ENCODE measurements at places on chromosomes 1 and 21. TPM values are rescaled to one million over a fixed set of nuclear protein-coding genes. Genes with fewer than 3 reads are reported as not detected.

DNA sequence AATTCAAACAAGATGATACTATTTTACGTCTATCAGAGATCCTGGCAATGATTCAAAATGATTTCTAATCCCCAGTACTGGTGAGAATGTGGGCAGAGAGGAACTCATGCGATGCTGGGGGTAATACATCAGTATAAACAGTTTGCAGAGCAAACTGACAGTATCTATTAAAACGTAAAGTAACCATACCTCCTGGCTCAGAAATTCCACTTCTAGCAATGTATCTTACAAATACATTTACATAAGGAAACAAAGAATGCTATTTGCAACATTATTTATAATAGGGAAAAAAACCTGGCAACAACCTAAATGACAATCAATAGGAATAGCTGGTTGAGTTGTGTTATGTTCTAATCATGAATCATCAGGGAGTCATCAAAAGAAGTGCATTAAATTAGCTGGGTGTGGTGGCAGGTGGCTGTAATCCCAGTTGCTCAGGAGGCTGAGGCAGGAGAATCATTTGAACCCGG lies 15.9 kb downstream of the RCAN1 start:
- no peak overlapping the region for H3K4me3 ChIP-seq
- H3K27ac ChIP-seq = no peak overlapping the region
- peaks cover 4% of the 10 kb centered on the region for H3K4me1 ChIP-seq
- H3K36me3 ChIP-seq = no peaks in the 10 kb centered on the region
- H3K27me3 ChIP-seq = no peaks in the 10 kb centered on the region
- DNase-seq = peak; percentile 33

GRCh38 chr1:81351864-81352263 lies 448.9 kb upstream of the ADGRL2 start:
- H3K27me3 ChIP-seq = no peaks in the 10 kb centered on the region
- no peak overlapping the region for H3K4me3 ChIP-seq
- DNase-seq = no peak
- H3K27ac ChIP-seq = no peak overlapping the region
- H3K36me3 ChIP-seq = no peaks in the 10 kb centered on the region

DNA sequence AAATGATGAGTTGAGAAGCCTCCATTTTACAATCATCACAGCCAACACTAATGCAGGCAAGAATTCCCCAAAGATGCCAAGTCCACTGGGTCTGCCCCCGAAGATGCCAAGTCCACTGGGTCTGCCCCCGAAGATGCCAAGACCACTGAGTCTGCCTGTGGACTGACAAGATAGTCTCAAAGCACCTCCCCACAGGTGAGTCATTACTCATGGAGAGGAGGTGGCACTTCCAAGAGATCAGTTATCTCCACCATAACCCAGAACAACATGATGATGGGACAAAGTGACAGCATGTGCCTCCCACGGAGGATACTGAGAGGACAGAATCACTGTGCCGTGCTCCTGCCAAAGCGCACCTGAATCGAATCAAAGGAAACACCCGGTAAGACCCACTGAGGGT lies 4.8 kb downstream of the PTTG1IP start:
- no peaks in the 10 kb centered on the region for H3K27me3 ChIP-seq
- DNase-seq = no peak
- H3K4me3 ChIP-seq = no peak overlapping the region
- peaks cover 72% of the 10 kb centered on the region for H3K4me1 ChIP-seq
- peaks cover under 1% of the 10 kb centered on the region for H3K36me3 ChIP-seq
- peak overlapping the region; percentile 88 for H3K27ac ChIP-seq

The AKR7A2 gene
- total RNA-seq = 33.9 TPM

The CTTNBP2NL gene
- 83.0 TPM for total RNA-seq

DNA sequence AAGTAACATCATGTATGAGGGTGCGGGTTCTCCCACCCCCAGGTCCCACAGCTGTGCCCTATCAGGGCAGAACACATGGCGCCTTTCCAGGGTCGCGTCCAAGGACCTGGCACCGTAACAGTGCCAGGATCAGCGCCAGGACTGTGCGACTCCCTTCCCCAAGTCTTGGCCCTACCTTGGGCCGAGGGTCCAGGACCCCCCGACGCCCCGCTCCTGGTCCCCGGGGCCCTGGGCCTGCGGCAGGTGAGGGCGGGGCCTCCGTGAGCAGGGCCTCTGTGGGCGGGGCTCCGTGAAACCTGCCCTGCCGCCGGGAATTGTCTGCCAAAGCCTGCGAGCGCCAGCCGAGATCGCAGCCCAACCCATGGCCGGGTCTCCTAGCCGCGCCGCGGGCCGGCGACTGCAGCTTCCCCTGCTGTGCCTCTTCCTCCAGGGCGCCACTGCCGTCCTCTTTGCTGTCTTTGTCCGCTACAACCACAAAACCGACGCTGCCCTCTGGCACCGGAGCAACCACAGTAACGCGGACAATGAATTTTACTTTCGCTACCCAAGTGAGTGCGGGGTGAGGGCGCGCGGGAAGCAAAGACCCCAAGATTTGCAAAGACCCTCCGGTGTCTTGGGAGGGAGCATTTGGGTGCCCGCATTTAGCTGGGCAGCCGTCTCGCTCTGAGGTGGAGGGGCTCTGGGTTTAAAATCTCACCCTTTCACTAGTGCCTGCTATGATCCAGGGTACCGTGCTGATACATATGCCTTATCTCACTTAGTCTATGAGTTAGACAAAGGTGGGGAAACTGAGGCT lies at the start of gene RHBG:
Gene RHBG (plus strand): TSS at position 323 of the 796 bp plus-strand sequence. CDS start 39 bp downstream, at position 362.
- peak; percentile 12 for DNase-seq
- peaks cover 8% of the 10 kb centered on the region for H3K4me1 ChIP-seq
- H3K36me3 ChIP-seq = no peaks in the 10 kb centered on the region
- H3K27me3 ChIP-seq = peaks cover 23% of the 10 kb centered on the region

The PGLYRP4 gene
- total RNA-seq = not detected

DNA sequence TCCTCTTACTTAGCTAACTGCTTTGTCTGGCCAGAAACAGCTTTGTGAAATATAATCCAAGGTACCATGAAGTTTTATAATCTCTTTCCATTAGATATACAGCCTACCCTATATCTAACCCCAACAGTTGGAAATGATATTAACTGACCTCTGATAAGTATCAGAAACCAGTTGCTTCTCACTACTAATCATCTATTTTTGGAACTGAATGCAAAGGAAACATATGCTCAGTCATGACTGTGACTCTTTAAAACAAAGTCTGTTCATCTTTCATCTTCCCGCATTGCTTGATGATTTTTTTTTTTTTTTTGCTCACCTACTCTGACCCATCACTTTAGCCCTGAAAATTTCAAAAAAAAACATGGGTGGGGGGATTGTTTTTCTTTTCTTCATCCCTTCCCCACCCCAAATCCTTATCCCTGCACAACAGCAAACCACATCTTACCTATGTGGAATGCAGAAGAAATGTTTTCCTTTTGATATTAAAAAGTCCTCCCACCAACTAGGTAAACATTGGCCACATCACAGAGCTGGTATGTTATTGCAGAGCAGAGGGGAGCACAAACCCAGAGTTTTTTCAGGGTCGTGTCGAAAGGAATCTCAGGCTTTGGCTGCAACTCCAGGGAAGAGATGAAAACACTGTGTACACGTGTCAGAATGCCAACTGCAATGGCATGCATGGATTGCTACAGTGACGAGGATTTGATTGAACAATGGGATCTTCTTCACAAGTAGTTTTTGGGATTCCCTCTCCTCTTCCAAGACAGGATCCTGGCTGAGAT lies 137.3 kb downstream of the SLC30A10 start:
- no peaks in the 10 kb centered on the region for H3K36me3 ChIP-seq
- peak; percentile 77 for DNase-seq

- H3K27ac ChIP-seq = peak overlapping the region; percentile 52
- peak; percentile 97 for DNase-seq
- peaks cover 23% of the 10 kb centered on the region for H3K4me1 ChIP-seq
- peaks cover 43% of the 10 kb centered on the region for H3K36me3 ChIP-seq
Observed at GRCh38 chr1:54850737-54851136, 36.3 kb downstream of the DHCR24 start.

DNA sequence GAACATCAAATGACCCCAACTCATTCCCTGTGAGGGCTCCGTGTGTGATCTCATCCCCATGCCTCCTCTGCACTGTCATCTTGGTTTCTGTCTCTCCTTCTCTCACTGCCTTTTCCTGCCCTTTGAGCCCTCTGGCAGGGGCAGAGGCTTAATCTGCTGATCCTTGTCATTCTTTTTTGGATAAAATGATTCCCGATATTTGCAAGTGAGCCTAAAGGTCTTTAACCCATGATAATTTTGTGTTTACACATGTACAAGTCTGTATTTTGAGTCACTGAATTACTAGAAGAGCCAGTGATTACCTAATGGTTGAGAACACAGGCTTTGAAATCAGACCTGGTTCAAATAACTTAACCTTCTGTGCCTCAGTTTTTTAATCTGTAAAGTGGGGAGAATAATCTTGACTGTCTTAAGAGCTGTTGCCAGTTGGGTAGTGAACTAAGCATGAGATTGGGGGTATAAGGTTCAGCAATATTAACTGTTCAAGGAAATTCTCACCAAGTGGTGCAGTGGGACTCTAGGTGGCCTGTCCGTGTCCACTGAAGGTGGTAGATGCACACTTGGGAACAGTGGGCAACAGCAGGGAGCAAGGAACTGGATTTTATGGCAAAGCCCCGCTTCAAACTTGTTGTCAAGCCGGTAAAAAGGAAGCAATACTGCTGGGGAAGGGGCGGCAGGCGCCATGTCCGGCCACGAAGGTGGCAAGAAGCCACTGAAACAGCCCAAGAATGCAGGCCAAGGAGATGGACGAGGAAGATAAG lies 1.6 kb downstream of the ECHDC2 start:
- H3K27me3 ChIP-seq = peaks cover 2% of the 10 kb centered on the region
- no peaks in the 10 kb centered on the region for H3K4me1 ChIP-seq
- no peak overlapping the region for H3K27ac ChIP-seq
- DNase-seq = no peak

DNA sequence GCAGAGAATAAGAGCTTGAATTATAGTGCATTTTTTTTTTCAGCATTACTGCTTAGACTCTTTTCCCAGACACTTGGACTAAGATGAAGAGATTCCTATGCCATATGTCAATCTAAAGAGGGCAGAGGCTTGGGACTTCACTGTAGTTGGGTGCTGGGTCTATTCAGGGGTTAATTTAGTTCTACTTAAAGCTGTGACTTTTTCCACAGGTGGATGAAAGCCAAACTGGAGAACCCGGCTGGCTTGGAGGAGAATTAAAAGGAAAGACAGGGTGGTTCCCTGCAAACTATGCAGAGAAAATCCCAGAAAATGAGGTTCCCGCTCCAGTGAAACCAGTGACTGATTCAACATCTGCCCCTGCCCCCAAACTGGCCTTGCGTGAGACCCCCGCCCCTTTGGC lies 104.8 kb downstream of the ATP5PO start:
- no peaks in the 10 kb centered on the region for H3K4me1 ChIP-seq
- DNase-seq = no peak
- peaks cover 10% of the 10 kb centered on the region for H3K36me3 ChIP-seq
- no peak overlapping the region for H3K4me3 ChIP-seq
- no peaks in the 10 kb centered on the region for H3K27me3 ChIP-seq

The KIF21B gene
- total RNA-seq = 5.6 TPM

The NBL1 gene
- 74.8 TPM for total RNA-seq

The BARHL2 gene
- total RNA-seq = not detected

The TMEM81 gene
- 4.8 TPM for total RNA-seq

DNA sequence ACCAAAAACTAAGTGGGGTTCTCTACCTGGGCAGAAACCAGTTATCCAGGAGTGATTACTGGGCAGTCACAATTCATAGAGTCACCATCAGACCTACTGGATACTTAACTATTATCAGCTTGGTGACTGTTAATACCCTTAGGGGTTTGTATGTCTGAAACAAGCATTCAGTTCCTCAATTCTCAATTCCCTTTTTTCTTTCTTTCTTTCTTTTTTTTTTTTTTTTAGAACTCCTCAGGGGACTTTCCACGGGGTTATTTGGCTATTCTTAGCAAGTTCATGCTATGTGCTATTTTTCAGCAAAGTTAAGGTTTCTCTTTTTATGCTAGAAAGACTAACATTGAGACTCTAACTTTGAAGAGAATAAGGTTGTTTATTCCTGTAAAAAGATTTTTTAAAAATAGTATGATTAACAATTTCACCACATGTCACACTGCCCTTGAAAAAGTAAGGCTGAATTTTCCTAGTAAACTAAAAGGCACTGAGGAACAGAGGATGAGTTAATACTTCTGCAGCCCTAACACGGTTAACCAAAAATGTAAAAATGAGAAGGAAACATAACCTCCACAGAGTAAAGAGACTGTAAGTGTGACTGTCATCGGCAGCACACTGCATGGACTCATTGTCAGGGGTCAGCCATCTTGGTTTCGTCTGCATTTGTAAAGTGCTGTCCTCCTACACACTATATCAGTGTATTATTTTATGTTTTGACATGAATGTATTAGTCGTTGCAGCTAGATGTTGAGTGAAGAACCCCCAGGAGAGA lies 310.2 kb downstream of the NTNG1 start:
- H3K36me3 ChIP-seq = no peaks in the 10 kb centered on the region
- H3K4me1 ChIP-seq = no peaks in the 10 kb centered on the region
- DNase-seq = no peak
- no peak overlapping the region for H3K4me3 ChIP-seq
- no peak overlapping the region for H3K27ac ChIP-seq

- no peak overlapping the region for H3K4me3 ChIP-seq
- DNase-seq = peak; percentile 15
- no peak overlapping the region for H3K27ac ChIP-seq
Observed at GRCh38 chr1:61641578-61642336, 83.2 kb downstream of the TM2D1 start.

DNA sequence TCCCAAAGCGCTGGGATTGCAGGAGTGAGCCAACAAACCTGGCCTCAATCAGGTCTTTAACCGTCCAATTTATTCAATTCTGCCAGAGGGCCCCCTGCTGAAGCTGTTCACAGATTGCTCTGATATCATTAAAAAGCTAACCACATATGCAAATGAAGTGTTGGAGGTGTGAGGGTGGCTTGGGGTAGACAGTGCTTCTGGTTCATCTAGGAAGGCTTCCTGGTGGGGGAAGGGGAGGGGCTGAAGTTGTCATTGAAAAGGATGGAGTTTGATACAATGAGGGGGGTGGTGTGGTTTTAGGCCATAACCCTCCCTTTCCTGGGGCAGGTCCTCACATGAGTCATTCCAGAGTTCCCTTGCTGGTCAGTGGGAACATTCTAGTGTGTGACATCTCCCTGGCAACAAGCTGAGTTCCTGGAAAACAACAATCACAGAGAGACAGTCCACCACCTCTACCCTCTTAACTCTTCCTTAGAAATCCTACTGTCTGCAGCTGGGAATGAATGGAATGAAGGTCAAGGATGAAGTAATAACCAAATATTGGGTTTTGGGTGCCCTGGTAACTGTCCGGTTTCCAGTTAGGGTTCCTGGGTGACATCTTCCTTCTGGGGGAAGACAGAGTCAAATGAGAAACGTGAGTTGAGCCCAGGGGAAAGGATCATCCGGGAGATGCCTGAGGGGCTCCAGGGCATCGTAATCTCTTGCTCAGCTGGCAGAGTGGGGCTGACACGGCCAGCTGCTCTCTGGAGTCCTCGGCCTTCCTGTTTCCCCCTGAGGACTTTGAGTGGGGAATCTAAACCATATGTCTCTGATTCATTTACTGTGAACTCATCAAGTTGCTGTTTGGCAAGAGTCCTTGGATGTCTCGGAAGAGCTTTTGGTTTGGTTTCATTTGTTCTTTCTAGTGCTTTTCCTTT lies 32.2 kb downstream of the BATF3 start:
- H3K36me3 ChIP-seq = no peaks in the 10 kb centered on the region
- peak overlapping the region; percentile 35 for H3K4me3 ChIP-seq
- peak; percentile 94 for DNase-seq
- peaks cover under 1% of the 10 kb centered on the region for H3K27me3 ChIP-seq
- peaks cover 35% of the 10 kb centered on the region for H3K4me1 ChIP-seq
